EL (cell line): ENCODE measurements at places on chromosomes 5 and 9.

DNA sequence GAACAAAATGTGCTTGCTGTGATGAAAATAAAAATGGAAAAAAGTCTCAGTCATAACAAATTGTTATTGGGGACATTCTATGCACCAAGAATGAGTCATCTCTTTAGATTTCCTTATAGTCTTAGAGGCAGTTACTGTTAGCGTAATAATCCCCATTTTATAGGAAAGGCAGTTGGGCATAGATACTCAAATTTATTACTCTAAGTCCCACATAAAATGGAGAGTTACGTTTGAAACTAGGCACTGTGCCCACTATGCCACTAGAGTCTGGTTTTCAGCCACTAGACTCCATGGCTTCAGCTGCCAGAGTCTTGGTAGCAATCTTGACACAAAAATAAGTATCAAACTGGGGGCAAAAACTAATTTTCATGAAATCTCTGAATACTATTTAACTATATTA, 317.9 kb upstream of the MEF2C start:
- DNase-seq, result no peak

GRCh38 chr9:13575558-13575957, 296.1 kb upstream of the MPDZ start:
- no peak for DNase-seq

GRCh38 chr5:179314606-179315355, 30.5 kb downstream of the ADAMTS2 start:
- DNase-seq, result no peak

DNA sequence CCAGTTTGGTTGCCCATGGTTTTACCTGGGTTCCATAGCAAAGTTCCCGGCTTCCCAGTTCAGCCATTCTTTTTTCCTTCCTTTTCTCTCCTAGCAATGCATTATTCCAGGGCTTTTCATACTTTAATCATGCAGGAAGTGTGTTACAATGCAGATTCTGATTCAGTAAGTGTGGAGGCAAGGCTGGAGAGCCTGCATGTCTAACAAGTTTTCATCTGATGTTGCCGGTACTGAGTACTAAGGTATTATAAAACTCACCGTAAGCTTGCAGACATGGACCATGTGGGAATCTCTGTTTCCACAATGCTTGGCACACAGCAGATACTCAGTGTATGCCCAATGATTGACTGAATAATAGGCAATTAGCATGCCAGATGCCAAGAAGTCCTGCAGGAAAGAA, 102.9 kb upstream of the SHB start:
- DNase-seq, result no peak

DNA sequence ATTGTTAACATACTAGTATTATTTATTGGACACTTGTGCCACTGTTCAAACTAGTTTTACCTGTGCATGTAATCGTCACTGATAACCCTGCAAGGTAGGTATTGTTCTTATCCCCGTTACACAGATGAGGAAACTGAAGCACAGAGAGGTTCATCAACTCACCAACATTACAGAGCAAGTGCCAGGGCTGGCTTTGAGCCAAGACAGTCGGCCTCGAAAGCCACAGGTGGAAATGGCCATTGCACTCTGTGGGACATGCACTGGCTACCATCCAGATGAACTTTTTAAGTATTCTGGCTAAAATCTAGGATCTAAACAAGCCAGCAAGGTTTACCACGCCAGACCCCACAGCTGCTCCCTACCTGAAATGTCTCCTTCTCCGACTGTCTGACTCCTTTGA, 57.9 kb downstream of the TEX10 start:
- DNase-seq, result no peak

DNA sequence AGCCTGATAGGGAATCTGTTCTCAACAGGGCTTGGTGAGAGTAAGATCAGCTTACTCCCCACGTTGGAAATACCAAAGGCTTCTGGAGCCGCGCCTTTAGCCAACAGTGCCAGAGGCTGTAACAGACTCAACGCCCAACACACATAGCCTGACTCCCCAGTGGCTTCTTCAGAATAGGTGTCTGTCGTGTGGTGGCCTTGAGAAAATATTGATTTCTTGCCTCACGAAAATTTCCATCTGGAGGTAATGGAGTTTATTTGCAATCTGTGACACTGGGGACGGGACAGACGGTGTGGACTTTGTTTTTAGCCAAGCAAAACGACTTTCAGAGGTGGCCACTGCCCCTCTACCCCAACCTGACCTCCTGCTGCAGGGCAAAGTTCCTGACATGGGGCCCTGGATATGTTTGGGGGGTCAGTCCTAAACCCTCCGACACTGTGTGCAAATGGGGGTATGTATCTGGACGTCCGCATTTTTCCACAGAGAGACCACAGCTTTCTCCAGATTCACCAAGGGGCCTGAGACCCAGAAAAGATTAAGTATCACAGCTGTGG, 189.3 kb downstream of the CDK5RAP2 start:
- DNase-seq, result no peak

DNA sequence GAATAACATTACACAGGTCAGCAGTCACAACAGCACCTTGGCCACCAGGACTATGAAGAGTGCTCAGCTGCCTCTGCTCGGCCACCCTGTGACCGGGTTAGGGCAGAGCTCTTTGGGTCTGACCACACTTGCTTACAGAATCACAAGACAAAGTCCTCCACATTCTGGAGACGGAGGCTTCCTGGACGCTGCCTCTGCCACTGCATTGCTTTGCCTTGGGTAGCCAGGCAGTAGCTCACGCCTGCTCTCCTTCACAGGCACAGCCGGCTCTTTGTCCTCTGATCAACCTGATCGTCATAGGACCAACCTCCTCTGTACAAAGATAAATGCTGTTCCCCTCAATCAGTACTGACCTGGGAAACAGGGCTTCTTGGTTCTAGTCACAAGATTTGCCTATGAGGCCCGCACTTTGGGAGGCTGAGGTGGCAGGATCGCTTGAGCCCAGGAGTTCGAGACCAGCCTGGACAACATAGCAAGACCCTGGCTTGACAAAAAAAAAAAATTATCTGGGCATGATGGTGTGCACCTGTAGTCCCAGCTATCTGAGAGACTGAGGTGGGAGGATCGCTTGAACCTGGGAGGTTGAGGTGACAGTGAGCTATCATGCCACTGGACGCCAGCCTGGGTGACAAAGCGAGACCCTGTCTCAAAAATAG, 128.4 kb upstream of the IER5L start:
- no peak for DNase-seq

DNA sequence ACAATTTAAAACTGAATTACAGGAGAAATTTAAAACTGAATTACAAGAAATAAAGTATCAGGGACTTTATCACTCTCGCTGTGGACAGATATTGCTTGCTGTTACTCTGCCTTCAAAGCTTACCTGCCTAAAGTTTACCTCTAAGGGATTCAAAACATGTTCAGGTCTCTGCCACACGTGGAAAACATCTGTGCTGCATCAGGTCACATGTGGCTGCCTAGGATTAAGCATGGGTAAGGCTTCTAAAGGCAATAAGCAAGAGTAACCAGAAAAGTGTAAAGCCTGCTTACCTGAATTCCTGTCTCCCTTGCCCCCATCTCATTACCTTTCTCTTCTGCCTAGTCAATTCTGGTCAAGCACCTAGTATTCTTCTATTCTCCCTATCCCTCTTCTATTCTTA, 18.9 kb downstream of the MINAR2 start:
- DNase-seq, result no peak

- DNase-seq, result no peak
Measured at GRCh38 chr5:88509403-88509802, 240.8 kb upstream of the TMEM161B start.
